ENCODE measurements at places on chromosomes 7 and 10.

DNA sequence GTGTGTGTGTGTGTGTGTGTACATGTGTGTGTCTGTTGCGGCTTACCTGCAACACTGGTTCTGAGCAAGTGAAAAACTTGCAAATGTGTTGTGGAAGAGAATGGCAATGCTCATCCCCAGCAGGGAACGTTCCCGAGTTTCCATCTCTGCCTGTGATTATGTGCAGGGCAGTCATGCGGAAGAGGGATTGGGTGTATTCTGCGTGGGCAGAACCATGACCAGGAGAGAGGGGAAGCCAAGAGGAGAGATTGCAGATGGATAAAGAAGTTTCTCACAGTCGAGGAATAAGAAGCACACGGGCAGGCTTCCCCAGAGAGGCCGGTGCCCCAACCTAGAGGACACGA, 99.9 kb downstream of the CTBP2 start:
- DNase-seq = no peak

- DNase-seq = peak; percentile 32
Observed at GRCh38 chr10:35216303-35216905, 89.8 kb downstream of the CREM start.

- DNase-seq = no peak
Observed at GRCh38 chr7:85840554-85840953, 653.7 kb upstream of the SEMA3D start.

GRCh38 chr10:81019029-81019890, 481.6 kb downstream of the SH2D4B start:
- no peak for DNase-seq

DNA sequence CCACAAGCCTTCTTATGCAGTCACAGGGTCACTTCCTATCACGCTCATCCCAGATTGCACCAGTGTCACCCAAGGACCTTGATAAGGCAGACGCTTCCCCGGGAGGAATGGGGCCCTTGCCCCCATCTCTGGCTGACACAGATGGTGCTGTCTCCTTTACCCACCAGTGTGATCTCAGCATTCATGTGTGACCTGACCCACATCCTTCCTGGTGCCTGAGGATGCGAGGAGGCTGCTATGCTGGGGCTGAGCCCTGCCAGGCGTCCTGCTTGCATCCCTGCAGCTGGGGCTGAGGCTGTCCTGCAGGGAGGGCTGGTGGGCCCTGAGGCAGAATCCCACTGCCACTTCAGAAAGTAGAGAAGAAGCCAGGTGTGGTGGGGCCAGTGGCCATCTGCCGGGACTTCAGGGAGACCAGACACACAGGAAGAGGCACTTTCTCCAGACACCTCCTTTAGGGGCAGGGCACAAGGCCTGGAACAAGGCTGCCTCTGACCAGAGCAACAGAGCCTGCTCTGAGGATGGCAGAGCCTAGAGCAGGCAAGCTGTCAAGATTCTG, 35.3 kb downstream of the RASGEF1A start:
- no peak for DNase-seq

- DNase-seq = no peak
Observed at GRCh38 chr10:129949891-129950291, 14.2 kb downstream of the EBF3 start.

- no peak for DNase-seq
Observed at GRCh38 chr10:78179886-78180705, 146.4 kb downstream of the RPS24 start.

- no peak for DNase-seq
Observed at GRCh38 chr7:101363196-101363733, 590 bp downstream of the COL26A1 start.

DNA sequence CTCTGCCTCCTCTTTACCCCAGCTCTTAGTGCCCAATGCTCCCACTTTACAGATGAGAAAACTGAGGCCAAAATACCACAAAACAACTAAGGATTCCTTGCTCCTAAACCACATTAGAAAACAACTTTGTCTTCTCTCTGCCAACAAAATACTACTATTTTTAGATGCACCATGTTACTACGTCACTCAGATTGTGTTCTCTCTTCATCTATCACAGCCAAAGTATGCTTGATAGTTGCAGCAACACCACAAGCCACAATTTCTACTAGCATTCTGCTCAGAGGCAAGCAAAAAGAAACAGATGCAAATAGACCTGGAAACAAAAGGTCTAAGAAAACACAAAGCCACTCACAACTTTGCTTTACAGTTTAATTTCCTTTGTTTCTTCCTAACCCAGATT, 3.3 kb upstream of the PDE1C start:
- no peak for DNase-seq

DNA sequence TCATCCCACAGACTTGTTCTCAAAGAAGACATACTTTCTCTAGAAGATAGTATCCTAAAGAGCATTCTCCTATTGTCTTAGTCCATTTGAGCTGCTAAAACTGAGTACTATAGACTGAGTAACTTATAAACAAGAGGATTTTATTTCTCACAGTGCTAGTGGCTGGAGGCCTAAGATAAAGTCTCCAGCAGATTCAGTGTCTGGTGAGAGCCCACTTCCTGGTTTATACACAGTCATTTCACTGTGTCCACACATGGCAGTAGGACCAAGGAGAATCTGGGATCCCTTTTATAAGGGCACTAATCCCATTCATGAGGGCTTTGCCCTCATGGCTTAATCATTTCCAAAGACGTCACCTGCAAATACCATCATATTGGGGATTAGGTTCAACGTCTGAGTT, 68.7 kb downstream of the LRRC17 start:
- no peak for DNase-seq

- no peak for DNase-seq
Observed at GRCh38 chr10:1402016-1402770, 335.1 kb downstream of the ADARB2 start.

DNA sequence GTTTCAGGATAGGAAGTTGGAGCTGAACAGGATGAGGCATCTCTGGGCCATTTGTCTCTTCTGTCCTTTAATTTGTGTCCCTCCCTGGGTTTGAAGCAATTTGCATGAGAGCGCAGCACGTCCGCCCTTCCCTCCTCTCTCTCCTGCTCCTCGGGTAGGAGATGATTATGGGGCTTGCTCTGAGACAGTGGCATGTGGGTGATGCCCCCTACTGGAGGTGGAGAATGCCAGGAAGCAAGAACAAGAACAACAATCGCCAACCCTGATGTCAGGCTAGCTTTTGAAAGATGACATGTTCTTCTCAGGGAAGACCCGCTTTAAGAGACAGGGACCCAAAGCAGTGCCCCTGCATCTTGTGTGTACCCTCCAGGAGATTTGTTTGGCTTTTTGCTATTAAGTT, 63.9 kb upstream of the LOXL4 start:
- DNase-seq = no peak

- DNase-seq = no peak
Observed at GRCh38 chr10:4086131-4086898, 301.3 kb upstream of the KLF6 start.

DNA sequence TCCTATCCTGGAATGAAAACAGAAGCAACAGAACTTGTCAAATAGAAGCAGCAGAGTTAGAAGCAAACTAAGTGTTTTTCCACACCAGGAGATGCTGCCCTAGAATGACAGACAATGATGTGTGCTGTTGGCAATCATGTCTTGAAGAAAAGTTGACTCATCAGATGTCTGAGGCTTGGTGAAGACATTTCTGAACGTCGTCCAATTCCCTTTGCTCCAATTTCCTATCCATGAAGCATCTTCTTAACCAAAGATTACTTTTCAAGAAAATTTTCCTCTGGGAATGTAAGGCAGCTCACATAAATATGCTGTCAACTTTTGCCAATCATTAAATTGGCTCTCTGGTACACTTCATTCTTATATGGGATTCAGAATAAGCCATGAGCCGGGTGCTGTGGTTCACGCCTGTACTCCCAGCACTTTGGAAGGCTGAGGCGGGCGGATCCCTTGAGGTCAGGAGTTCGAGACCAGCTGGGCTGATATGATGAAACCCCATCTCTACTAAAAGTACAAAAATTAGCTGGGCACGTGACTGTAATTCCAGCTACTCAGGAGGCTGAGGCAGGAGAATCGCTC, 34.6 kb downstream of the MALSU1 start:
- no peak for DNase-seq

GRCh38 chr7:22934473-22935065, 79.4 kb downstream of the HYCC1 start:
- DNase-seq = no peak

DNA sequence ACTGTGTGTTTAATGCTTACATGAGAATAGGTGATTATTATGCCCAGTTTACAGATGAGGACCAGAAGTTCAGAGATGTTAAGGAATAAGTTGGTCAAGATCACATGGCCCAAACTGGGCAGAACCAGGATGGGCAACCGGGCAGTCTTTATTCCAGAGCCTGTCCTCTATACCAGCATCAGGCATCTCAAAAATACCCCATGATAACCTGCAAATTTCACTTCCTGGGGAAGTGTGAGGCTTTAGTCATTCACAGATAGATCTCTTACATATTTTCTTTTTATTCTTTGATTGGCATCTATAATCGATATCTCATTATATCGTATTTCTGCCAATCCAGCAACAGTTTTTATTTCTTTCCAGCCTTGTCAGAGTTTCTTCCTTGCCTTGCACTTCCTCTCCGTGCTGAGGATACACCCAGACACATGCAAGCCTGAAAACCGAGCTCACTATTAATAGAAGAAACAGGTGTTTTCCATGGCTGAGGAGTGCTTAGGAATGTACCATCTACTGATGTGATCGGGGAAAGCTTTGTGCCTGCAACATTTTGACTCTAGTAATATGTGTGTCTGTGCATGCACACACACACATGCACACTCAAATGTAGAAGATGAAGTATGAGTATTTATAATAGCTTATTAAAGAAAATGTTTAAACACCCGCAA, 82.4 kb downstream of the CREM start:
- no peak for DNase-seq

- no peak for DNase-seq
Observed at GRCh38 chr10:30857803-30858202, 173.9 kb downstream of the ZNF438 start.

GRCh38 chr10:95389982-95390381, 99.2 kb upstream of the PDLIM1 start:
- DNase-seq = no peak
